ENCODE measurements at places on chromosomes 11 and 22. TPM values are rescaled to one million over a fixed set of nuclear protein-coding genes. Genes with fewer than 3 reads are reported as not detected.

DNA sequence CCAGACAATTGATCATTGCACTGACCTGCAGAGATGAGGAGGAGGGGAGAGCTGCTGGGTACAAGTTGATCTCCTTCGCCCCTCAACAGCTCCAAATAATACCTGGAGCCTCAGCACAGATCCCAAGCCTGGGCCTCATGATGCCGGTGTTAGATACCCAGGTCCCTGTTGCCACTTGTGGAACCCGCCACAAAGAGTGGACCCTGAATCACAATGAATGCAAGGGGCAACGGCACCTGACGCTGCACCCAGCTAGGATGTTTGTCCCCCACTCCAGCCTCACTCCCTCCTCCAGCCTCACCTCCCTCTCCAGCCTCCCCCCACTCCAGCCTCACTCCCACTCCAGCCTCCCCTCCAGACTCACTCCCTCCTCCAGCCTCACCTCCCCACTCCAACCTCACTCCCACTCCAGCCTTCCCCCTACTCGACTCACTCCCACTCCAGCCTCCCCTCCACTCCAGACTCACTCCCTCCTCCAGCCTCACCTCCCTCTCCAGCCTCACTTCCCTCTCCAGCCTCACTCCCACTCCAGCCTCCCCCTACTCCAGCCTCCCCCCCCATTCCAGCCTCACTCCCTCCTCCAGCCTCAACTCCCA is 879.0 kb downstream of the BRD1 start:
- DNase-seq: no peak
- no peaks in the 10 kb centered on the region for H3K4me1 ChIP-seq
- H3K4me3 ChIP-seq: no peak overlapping the region
- no peaks in the 10 kb centered on the region for H3K27me3 ChIP-seq
- no peak overlapping the region for H3K27ac ChIP-seq

Gene SMC1B
- not detected for total RNA-seq

Gene IGLL1
- total RNA-seq: not detected

GRCh38 chr11:134664447-134665187 is 252.6 kb upstream of the B3GAT1 start:
- H3K4me1 ChIP-seq: no peaks in the 10 kb centered on the region
- no peaks in the 10 kb centered on the region for H3K36me3 ChIP-seq
- H3K27me3 ChIP-seq: no peaks in the 10 kb centered on the region
- H3K4me3 ChIP-seq: no peak overlapping the region

Gene GTSE1
- 1.5 TPM for total RNA-seq

DNA sequence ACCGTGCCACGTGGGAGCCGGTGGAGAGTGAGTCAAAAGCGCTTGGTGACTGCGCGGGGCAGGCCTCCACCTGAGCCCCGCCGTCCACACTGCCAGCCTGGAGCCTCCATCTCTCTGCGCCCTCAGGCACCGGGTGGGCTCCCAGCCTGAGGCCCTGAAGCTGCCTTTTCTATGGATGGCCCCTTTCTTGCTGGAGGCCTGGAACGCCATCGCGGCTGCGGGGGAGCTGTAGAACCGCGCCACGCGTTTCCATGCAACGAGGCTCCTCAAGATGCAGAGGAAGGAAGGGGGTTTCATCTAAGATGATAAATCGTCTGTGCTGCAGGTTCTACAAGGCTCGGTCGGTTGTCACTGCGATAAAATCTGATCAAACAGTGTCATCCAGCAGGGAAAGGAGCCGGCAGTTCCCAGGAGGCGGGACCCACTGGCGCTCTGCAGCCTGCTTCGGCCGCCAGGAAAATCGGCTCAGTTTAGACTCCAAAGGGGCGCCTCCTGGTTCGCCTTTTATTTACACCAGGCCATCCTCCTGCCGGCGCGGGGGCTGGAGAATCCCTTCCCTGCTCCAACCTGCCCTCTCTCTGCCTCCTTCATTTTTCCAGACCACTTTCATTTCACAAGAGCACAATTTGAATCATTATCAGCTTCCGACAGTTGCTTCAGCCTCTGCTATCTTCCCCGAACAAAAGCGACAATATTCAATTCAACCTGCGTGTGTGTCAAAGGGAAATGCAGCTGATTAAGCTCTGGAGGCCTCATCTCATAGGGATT is 624.4 kb downstream of the BRD1 start:
- DNase-seq: no peak
- H3K36me3 ChIP-seq: no peaks in the 10 kb centered on the region
- H3K27me3 ChIP-seq: no peaks in the 10 kb centered on the region
- no peak overlapping the region for H3K27ac ChIP-seq
- no peaks in the 10 kb centered on the region for H3K4me1 ChIP-seq

Gene ZNF215
- 0.93 TPM for total RNA-seq

GRCh38 chr11:60985991-60986915 is 14.8 kb downstream of the CD6 start:
- H3K36me3 ChIP-seq: no peaks in the 10 kb centered on the region
- no peak overlapping the region for H3K4me3 ChIP-seq
- H3K4me1 ChIP-seq: no peaks in the 10 kb centered on the region

DNA sequence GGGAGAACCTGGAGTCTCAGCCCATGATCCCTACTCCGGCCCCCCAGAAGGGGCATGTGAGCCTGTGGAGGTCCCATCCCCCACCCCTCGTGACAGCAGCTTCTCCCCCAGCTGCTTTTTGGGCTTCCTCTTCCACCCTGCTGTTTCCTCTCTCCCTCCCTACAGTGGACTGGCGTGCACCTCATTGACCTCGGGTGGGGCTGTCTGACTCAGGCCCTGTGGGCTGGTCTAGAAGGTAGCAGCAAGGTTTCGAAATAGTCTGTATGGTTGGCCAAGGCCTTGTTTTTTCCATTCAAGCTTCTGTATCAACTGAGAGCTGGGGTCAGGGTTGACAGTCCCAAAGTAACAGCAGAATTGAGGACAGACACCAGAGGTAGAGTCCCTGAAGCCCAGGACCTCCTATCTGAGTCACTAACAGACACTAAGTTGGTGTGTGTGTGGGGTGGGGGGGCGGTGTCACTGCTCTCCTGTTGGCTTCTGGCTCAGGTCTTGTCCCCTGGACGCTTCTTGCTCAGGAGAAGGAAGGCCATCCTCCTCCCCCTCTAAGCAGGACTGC is 7.7 kb downstream of the SLC37A2 start:
- no peaks in the 10 kb centered on the region for H3K4me1 ChIP-seq
- no peaks in the 10 kb centered on the region for H3K36me3 ChIP-seq
- no peak overlapping the region for H3K27ac ChIP-seq
- DNase-seq: peak; percentile 91

- no peaks in the 10 kb centered on the region for H3K4me1 ChIP-seq
- H3K27me3 ChIP-seq: no peaks in the 10 kb centered on the region
- no peak overlapping the region for H3K4me3 ChIP-seq
These were observed 189.2 kb downstream of the EFCAB6 start for GRCh38 chr22:43622886-43623285.

GRCh38 chr11:102716527-102716926 is 8.2 kb downstream of the MMP8 start:
- H3K36me3 ChIP-seq: no peaks in the 10 kb centered on the region
- no peak overlapping the region for H3K27ac ChIP-seq
- H3K4me1 ChIP-seq: no peaks in the 10 kb centered on the region
- no peak for DNase-seq
- H3K27me3 ChIP-seq: no peaks in the 10 kb centered on the region

- H3K4me1 ChIP-seq: no peaks in the 10 kb centered on the region
- H3K36me3 ChIP-seq: no peaks in the 10 kb centered on the region
- no peak overlapping the region for H3K4me3 ChIP-seq
- DNase-seq: no peak
- no peaks in the 10 kb centered on the region for H3K27me3 ChIP-seq
These were observed 218.2 kb upstream of the CARD18 start for GRCh38 chr11:105357764-105358163.

Gene MAPK8IP2
- total RNA-seq: 0.24 TPM

- no peak overlapping the region for H3K4me3 ChIP-seq
- H3K27me3 ChIP-seq: no peaks in the 10 kb centered on the region
- no peak overlapping the region for H3K27ac ChIP-seq
- H3K4me1 ChIP-seq: no peaks in the 10 kb centered on the region
- no peaks in the 10 kb centered on the region for H3K36me3 ChIP-seq
These were observed 98.0 kb downstream of the NAT10 start for GRCh38 chr11:34203377-34203871.

DNA sequence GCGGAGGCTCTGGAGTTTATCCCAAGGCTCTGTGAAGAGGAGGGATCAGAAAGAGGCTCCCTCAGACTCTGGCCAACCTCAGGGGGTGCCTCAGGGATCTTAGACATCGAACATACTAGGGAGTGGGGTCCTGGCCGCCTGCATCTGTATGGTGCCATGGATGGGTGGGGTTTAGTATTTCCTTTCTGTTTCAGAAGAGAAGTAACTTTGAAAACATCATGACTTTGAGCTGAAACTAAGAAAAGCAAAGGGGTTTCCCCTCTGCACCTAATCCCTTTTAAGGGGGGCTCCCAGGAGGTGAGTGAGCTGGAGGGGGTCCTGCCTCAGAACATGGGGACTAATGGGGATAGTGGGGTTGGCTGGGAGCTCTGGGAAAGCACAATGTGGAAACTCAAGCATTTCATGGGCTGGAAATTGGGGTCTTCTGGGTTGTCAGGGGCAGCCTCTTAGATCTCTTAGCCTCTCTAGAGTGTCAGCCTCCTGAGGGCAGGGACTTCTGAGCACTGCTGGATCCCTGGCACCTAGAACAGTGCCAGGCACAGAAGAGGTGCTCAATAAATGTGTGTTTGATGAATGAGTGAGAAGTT is 11.8 kb upstream of the SSTR3 start:
- no peaks in the 10 kb centered on the region for H3K36me3 ChIP-seq
- no peak for DNase-seq
- H3K27me3 ChIP-seq: no peaks in the 10 kb centered on the region
- no peak overlapping the region for H3K27ac ChIP-seq
- no peak overlapping the region for H3K4me3 ChIP-seq
- H3K4me1 ChIP-seq: no peaks in the 10 kb centered on the region

- DNase-seq: peak; percentile 82
- no peaks in the 10 kb centered on the region for H3K4me1 ChIP-seq
- H3K4me3 ChIP-seq: peak overlapping the region; percentile 57
- H3K27ac ChIP-seq: no peak overlapping the region
- H3K36me3 ChIP-seq: no peaks in the 10 kb centered on the region
These were observed 540 bp downstream of the PPARA start for GRCh38 chr22:46150655-46151477.

Gene TOB2
- 55.9 TPM for total RNA-seq

Gene B4GAT1
- total RNA-seq: 11.8 TPM

- no peak for DNase-seq
- H3K27me3 ChIP-seq: no peaks in the 10 kb centered on the region
- H3K27ac ChIP-seq: no peak overlapping the region
- no peak overlapping the region for H3K4me3 ChIP-seq
These were observed 65.2 kb upstream of the PARVA start for GRCh38 chr11:12312132-12312531.

Measured in aorta (tissue), 5 donors.